ENCODE measurements at places on chromosomes 16 and 17.

GRCh38 chr17:40372031-40372430, 7.5 kb upstream of the GJD3 start:
- peak; percentile 26 for DNase-seq

DNA sequence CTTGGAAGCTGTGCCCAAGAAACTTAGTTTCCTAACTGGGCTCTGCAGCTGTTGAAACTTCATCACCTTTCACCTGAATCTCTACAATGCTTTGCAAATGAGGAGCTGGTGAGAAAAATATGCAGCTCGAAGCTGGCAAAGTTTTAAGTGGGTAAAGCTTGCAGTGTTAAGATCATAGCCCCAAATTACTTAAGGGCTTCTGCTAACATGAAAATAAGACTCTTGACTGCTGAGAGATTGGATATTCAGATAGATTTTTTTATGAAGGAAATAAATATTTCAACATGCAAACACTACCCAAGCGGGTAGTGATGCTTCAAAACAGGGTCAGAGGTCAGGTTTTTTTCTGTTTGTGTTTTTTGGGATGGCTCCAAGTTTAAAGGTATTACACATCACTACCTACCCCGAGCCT, 278.7 kb downstream of the FTO start:
- DNase-seq = no peak

GRCh38 chr16:77433146-77433545, 1.7 kb downstream of the ADAMTS18 start:
- DNase-seq = no peak

- peak; percentile 38 for DNase-seq
These were observed 29.7 kb upstream of the FASN start for GRCh38 chr17:82127704-82128103.

DNA sequence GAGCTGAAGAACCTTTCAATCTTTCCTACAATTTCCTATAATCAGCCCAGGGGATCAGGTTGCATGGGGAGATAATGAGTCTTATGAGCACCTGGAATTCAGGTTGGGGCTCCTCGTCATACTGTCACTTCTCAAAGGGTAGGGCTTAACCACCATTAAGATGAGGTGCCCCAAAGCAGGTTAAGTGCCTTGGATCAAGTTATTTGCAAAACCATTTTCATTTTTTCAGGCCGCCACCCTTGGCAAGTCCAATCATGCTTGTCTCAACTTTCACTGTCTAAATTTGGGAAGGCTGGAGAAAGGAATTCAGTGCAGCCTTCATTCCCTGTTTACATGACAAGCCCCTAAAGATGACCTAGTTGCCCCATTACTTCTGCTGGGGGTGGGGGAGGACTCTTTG, 44.9 kb upstream of the TANGO6 start:
- no peak for DNase-seq

- no peak for DNase-seq
These were observed 3.8 kb upstream of the TMEM238L start for GRCh38 chr17:10807704-10808128.
